RKO (cell line): ENCODE measurements at places on chromosomes 7 and 10.

DNA sequence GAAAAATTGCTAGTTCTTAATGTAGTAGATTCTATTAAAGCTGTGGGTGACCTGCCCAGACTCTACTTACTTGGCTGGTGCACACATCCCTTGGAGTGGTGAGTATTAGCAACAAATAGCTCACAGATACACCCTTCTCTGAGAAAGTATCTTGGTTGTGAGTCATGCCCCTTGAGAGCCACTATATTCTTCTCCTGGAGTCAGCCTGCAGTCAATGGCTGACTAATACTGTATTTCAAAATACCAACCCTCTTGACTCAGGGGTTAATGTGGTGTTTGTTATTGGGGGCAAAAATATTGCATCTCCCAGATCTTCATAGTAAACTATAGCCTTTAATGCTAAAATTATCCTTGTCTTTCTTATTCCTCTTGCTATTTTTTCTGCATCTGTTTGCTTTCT, 354.9 kb downstream of the BMPER start:
- peak; percentile 76 for DNase-seq

DNA sequence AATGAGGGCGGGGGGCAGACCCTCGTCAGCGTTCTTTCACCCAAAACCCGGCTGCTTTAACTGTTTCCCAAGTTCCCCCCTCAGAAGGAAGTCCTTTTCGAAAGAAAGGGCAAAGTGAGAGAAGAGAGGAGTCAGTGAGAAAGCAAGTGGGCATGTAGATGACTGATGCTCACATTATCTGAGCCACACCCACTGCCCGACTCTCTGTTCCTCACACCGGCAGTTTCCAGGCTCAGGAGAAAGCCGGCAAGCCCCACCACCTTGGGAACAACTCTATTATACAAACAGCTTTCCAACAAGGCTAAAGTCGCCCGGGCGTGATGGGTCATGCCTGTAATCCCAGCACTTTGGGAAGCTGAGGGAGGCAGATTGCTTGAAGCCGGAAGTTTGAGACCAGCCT, 23.1 kb downstream of the RCC1L start:
- no peak for DNase-seq

DNA sequence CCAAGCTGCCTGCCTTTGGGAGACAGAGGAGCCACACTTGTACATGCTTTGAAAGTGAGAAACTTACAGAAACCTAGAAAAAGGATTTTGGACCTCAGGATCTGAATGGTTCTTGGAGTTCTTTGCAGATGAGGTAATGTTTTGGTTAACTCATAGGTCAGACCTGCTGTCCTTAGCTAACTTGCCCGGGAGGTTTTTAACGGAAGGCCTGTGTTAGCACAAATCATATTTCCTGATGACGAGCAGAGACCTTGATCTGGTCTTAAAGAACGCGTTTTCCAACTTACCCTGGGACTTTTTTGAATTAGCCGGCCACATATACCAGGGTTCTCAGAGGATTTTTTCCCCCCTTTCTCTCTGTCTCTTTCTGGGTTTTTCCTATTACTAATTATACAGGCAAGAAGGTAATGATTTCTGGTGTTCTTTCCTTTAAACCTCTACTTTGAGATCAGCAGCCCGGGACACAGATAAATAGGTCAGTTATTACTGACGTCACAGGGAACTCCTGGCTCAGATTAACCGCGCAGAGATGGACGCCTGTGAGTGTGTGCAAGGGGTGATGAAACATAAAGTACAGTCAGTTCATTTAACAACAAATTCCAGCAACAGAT, 101.7 kb upstream of the KLF6 start:
- DNase-seq = no peak

DNA sequence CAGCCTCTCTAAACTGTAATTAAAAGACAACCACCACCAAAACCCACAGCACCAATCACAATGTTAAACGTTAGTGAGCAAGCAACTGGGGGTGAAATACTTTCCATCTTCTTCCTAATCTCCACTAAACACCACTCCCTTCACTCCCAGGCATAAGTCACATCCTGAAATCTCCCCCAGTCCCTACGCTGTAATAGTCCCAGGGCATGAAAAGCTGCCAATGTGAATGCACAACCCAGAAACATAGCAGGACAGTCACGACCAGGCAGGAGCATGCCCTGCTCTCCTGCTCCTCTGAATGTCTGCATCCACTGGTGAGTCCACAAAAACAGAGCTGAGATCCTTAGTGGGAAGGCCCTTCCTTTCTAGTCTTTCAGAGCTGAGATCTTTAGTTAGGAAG, 288.9 kb downstream of the PARD3 start:
- no peak for DNase-seq

DNA sequence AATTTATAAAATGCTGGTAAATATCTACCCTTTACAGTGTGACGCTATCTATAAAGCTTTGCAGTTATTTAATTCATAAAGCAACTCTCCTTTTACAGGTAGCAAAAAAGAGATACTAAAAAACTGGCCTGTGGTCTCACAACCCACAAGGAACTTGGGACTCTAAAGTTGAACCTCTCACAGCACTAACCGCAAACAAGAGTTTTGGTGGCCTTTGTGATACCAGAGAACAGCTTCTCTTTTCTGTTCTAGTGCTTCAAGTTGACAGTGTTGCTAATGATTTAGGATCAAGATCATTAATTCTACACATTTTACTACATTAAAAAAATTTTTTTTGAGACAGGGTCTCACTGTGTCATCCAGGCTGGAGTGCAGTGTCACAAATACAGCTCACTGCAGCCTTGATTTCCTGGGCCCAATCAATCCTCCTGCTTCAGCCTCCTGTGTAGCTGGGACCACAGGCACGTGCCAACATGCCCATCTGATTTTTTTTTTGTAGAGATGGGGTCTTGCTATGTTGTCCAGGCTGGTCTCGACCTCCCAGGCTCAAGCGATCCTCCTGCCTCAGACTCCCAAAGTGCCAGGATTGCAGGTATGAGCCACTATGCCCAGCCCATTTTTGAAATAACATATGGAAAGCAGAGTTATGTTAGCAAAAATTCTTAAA, 56.0 kb upstream of the ST8SIA6 start:
- DNase-seq = no peak

DNA sequence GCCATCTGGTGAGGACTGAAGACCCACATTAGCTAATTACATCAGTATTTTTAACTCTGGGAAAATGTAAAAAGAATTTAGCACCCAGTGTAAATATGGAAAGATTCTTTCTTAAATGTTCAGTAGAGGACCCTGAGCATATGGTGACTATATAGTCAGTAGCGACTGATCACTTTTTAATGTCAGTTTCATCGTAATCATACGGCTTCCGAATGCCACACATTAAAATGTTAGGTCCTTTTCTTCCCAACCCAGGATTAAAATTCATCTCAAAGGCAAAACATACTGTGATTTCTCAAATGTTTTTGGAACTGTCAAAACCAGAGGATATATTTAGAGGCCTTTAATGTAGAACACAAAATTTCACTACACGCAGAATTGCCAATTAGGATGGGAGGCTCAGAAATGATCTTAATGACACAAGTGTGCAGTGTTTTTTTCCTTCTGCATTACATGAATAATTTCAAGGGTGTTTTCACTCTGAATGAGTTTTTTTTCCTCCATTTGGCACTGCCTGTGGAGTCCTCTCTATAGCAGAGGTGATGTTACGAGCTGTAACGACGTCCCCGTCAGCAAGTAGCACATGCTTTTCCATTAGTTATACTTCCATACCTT, 382.7 kb downstream of the PAXIP1 start:
- no peak for DNase-seq

DNA sequence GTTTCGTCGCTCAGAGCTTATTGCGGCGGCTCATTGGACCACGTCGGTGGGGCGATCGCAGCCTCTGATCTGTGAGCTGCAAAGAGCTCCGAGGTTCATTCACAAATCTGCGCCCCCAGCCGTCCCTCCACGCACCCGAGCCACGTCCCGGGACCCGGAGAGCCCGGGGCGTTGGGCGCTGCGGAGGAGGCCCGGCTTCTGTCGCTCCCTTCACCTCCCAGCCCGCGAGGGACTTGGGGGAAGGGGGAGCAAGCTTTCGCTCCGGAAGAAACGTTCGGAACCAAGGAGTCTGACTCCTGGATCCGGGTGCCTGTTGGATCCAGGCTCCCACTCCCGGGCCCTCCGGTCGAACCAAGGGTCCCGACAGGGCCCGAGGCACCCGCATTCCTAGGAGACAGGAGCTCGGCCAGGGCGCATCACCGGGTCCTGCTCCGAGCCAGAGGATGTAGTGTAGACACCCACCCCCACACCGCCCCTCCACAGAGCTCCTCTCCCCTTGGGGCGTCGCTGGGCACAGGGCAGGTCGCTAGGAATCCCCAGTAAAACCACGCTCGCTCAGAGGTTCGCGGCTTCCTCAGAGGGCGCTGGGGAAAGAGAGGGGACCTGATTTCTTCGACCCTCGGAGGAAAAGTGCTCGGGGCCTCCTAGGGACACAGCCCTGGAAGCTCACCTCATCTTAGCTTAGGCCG, 7.9 kb upstream of the EN2 start:
- no peak for DNase-seq

DNA sequence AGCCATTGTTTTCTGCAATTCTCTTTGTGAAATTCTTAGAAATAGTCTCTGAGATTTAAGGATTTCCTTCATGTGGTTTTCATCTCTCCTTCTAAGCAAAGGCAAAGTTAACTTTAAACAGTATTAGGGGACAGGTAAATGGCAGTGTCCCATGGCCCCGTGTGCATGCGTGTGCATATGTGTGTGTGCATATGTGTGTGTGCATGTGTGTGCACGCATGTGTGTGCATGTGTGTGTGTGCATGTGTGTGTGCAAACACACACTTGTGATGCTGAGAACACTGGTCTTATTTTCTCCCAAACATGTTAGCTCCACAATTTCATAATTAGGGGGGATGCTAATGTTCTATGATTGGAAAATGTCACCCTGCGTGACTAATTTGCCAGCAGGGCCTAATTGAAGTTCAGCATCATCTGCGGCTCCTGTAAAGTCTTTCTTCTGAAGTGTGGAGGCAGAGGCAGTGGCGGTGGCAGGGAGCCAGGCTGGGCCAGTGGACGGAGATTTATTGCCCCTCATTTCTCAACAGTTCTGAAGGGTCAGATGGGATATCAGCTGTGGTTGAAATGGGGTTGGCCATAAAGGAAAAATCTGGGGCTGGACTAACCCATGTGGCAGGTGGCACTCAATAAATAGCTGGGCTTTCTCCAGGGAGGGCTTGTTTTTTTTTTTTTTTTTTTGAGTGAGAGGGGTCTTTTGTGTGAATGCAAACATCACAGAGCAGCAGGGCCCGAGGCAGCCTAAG, 289.3 kb upstream of the PODXL start:
- DNase-seq = no peak

GRCh38 chr7:84642611-84643010, 448.0 kb upstream of the SEMA3A start:
- no peak for DNase-seq

DNA sequence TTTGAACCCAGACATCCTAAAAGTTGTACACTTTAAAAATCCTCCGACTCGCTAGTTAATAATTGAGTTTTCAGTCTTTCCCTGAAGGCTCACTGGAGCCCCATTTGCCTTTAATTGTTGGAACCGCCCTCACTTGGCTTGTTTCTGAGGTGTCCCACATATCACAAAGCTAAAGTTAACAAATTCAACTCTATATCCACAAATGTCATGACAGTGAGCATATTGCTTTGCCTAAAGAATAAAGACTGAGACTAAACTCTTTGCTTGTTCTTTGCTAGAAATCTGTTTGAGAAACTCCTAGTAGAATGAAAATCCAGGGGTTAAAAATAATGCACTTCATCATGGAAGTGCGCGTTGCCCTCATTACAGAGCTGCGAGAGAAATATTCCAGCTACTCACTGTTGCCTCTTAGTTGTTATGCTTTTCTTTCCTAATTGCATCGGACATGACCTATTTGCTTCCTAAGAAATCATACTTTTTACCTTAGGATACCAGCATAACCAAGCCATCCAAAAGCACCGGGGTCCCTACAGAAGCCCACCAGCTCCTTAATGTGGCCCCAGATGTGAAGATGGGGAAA, 752 bp downstream of the THSD7A start:
- DNase-seq = no peak

DNA sequence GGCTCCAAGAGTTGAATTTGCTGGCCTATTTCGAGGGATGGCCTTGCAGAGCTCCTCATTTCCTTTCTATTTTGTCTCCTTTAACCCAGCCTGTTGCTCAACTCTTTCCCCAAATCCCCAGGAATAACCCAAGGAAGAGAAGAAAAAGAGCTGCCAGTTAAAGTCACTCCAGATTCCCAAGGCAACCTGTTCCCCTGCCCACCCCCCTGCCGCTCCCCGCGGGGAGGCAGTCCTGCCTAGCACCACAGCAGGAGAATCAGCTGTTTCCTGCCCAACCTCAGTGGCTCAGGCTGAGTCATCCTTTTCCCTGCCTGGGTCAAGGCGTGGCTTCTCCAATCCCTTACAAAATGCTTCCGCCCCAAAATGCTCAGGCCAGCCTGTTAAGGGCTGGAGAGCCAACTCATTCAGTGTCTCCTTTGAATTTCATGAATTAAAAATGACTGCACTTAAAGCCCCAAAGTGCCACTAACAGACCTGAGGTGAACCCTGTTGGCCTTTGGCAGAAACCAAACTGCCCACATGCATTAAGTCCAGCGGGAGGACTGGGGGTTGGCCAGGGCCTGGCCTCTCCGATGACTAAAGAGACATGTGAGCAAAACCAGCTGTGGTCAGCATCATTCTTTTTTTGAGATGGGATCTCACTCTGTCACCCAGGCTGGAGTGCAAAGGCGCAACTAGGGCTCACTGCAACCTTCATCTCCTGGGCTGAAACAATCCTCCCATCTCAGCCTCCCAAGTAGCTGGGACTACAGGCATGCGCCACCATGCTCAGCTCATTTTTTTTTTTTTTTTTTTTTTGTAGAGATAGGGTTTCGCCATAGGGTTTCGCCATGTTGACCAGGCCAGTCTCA, 83.2 kb upstream of the KIF5B start:
- DNase-seq = peak; percentile 97

- peak; percentile 65 for DNase-seq
Observed at GRCh38 chr7:24573554-24574338, 494 bp downstream of the PALS2 start.

DNA sequence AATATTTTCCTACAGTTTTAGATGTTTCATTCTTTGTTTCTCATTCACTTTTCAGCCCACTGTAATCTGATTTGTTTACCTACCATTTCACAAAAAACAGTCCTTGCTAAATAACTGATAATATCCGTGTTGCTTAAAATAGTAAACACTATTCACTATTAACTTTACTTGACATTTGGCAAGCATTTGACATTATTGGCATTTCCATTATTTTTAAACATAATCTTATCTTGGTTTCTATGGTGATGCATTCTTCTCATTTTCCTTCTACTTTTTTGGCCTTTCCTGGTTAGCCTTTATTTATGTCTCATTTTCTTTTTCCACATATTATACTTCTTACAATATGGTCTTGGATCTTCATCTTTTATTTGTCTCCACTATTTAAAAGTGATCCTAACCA, 715.3 kb downstream of the DNAJB9 start:
- no peak for DNase-seq
